ENCODE measurements at places on chromosomes 12 and 14. TPM values are rescaled to one million over a fixed set of nuclear protein-coding genes. Genes with fewer than 3 reads are reported as not detected.

- no peaks in the 10 kb centered on the region for H3K4me1 ChIP-seq
- no peaks in the 10 kb centered on the region for H3K27me3 ChIP-seq
- no peaks in the 10 kb centered on the region for H3K36me3 ChIP-seq
- H3K4me3 ChIP-seq, result no peak overlapping the region
Measured at GRCh38 chr14:96705422-96706092, 91.6 kb upstream of the VRK1 start.

DNA sequence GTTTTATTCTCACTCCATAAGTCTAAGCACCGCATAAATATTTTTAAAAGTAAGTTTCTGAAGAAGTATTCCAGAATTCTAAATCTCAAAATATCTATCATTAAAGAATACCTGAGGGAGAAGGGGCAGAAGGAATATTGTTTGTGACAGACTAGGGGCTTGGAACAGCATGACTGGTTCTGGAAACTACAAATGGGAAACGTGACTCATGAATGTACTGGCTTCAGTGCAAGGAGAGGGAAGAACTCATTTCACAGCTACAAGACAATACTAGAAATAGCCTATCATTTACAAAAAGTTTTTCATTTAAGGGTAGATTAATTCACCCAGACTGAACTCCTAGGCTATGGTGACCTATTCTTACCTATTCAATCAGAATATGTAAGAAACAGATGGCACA, 121.3 kb downstream of the SLC25A21 start:
- no peak overlapping the region for H3K4me3 ChIP-seq
- no peaks in the 10 kb centered on the region for H3K4me1 ChIP-seq
- H3K36me3 ChIP-seq, result no peaks in the 10 kb centered on the region
- peaks cover 5% of the 10 kb centered on the region for H3K27me3 ChIP-seq

GRCh38 chr12:24460099-24460498, 488.8 kb downstream of the BCAT1 start:
- no peaks in the 10 kb centered on the region for H3K27me3 ChIP-seq
- DNase-seq, result no peak
- H3K36me3 ChIP-seq, result no peaks in the 10 kb centered on the region

- H3K27ac ChIP-seq, result no peak overlapping the region
- H3K27me3 ChIP-seq, result peaks cover 8% of the 10 kb centered on the region
- DNase-seq, result no peak
- H3K36me3 ChIP-seq, result no peaks in the 10 kb centered on the region
- no peak overlapping the region for H3K4me3 ChIP-seq
- peaks cover 13% of the 10 kb centered on the region for H3K4me1 ChIP-seq
Measured at GRCh38 chr12:119322301-119322723, 12.2 kb upstream of the CCDC60 start.

DAO gene
- not detected for total RNA-seq

DNA sequence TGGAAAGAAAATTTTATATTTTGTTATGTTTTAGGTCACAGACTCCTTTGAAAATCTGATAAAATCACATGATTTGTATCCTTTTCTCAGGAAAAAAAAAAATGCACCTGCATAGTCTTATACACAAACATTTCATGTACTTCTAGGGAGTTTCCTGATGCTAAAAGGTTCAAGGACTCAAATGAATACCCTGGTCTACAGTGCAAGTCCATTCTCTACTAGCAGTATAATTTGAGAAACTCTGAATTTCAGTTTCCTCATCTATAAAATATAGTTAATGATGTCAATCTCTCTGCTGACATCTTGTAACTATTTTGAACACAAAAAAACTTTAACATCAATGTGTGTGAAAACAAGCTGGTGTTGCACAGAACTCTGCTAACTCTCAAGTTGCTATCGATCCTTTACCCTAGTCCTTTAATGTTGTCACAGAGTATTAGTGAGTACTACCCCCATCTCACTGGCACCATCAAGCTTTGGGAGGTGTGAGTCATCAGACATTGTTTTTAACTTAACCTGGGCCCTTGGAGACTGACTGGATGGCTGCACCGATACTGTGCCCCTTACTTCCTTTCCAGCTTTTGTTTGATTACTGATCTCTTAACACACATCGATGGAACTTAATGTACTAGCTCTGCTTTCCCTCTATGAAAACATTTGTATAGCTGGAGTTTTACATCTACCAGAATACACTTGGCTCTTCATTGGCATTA, 251.9 kb upstream of the SOX5 start:
- peaks cover 5% of the 10 kb centered on the region for H3K36me3 ChIP-seq
- H3K27me3 ChIP-seq, result no peaks in the 10 kb centered on the region
- no peak overlapping the region for H3K27ac ChIP-seq
- H3K4me1 ChIP-seq, result peaks cover 7% of the 10 kb centered on the region
- DNase-seq, result no peak

TSPAN9 gene
- total RNA-seq, result 142 TPM

GRCh38 chr12:132493482-132494178, 3.7 kb downstream of the FBRSL1 start:
- no peaks in the 10 kb centered on the region for H3K36me3 ChIP-seq
- H3K4me1 ChIP-seq, result peaks cover 18% of the 10 kb centered on the region
- H3K27ac ChIP-seq, result peak overlapping the region; percentile 48
- peak overlapping the region; percentile 74 for H3K4me3 ChIP-seq
- no peak for DNase-seq

- H3K4me1 ChIP-seq, result no peaks in the 10 kb centered on the region
- no peak overlapping the region for H3K27ac ChIP-seq
- no peak for DNase-seq
- H3K4me3 ChIP-seq, result no peak overlapping the region
- peaks cover 4% of the 10 kb centered on the region for H3K27me3 ChIP-seq
- H3K36me3 ChIP-seq, result peaks cover 16% of the 10 kb centered on the region
Measured at GRCh38 chr14:56632195-56632594, 52.6 kb downstream of the TMEM260 start.

DNA sequence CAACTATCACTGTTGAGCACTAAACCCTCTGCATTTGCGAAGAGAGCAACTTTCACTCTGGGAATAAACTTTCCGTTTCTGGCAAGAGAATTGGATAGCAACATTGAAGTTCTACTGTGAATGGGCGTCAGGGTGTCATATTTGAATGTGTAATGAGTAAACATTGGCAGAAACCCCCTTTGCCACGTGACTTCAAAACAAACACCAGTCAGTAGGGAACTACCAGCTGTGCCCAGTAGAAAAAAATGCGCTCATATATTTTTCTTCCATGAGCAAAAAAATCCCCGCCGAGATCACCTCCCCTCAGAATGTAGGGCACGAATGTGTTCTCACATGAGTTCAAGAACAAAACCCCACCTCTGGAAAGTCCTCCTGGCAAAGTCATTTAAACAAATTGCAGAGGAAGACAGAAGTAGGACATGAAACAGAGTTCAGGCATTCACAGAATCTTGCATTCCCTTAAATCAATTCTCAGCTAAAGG, 80.6 kb downstream of the BTG1 start:
- no peak overlapping the region for H3K4me3 ChIP-seq
- H3K4me1 ChIP-seq, result peaks cover 2% of the 10 kb centered on the region
- no peak for DNase-seq

DNA sequence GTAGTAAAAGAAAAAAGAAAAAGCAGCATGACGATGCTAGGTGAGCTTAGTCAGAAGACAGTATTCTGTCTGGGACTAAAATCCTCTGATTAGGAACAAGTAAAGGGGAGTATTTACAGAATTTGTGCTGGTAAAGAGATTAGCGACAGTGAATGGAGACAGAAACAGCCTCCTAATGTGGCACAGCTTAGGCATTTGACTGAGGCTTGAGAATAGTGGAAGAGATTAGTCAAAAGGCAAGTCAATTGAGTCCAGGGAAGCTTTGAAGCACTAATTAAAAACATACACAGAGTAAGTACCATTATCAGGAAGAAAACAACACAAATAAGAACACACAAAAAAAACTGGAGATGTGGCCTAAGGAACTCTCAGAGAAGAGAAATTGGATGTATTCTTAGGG, 131.9 kb upstream of the CLEC14A start:
- no peaks in the 10 kb centered on the region for H3K27me3 ChIP-seq
- H3K4me1 ChIP-seq, result peaks cover 7% of the 10 kb centered on the region
- no peak overlapping the region for H3K27ac ChIP-seq
- no peak overlapping the region for H3K4me3 ChIP-seq
- H3K36me3 ChIP-seq, result no peaks in the 10 kb centered on the region

DNA sequence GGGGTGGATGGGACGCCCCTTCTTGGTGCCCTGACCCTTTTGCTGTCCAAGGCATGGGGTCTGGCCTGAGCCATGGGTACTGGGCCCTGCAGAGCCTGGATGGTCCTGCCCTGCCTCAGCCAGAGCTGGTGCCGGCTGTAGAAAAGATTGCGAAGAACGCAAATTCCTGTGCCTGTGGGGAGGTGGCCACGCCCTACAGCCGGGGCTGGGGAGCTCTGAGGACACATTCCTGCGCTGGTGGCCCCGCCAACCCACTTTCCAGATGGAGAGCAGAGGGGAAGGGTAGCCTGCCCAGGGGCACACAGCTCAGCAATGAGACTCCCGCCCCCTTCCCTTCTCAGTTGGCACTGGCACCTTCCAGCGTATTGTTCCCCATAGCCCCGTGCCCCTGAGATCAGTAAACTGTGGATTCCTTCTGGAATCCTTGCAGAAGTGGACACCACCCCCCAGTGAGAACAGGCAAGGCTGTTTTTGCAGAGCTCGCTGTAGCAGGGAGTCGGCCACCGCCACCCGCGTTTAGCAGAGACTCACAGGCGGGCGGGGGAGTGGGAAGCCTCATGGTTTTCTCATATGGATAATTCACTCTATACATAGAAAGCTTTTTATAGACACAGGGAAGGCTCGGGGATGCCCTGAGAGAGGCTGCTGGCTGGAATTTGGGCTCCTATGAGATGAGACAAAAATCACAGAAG, 8.6 kb downstream of the INF2 start:
- peaks cover 5% of the 10 kb centered on the region for H3K27me3 ChIP-seq
- no peaks in the 10 kb centered on the region for H3K4me1 ChIP-seq
- H3K4me3 ChIP-seq, result no peak overlapping the region
- no peak overlapping the region for H3K27ac ChIP-seq

DNA sequence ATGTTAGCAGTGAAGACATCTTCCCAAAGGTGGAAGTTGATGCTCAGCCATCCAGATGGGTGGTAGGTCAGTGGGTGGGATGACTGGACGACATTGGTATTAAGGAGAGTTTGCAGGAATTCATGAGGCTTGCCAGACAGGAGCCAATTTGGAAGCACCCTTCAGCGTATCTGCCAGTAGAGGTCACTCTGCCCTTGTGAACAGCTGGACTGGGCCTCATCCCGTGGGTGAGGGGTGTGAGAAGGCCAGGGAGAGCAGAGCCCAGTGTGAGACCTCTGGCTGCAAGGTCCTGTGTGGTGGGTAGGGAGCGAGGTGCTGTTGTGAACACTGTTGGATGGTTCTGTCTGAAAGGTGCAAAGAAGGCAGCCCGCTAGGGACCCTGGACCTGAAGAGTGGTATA, 37.7 kb downstream of the SLC5A8 start:
- no peaks in the 10 kb centered on the region for H3K36me3 ChIP-seq
- no peak overlapping the region for H3K4me3 ChIP-seq
- no peak overlapping the region for H3K27ac ChIP-seq
- H3K4me1 ChIP-seq, result no peaks in the 10 kb centered on the region

MANSC1 gene
- total RNA-seq, result 2.0 TPM

DNA sequence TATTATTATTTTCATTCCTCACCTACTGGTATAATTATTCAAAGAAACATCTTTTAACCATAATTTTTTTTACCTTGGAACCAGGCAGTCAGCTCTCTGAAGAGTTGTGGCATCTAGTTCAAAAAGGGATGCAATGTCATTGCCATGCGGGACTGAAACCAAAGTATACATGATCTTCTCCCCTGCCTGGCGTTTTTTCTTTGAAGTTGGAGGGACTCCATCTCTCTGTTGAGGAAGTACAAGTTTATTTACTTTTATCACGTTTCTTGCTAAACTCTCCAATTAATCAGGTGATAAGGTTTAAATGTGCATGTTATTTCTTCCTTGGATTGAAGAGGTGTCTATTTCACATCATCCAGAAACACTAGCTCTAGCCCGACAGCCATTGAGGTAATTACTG, 146.6 kb downstream of the ITPR2 start:
- no peak for DNase-seq
- H3K4me3 ChIP-seq, result no peak overlapping the region
- H3K27me3 ChIP-seq, result no peaks in the 10 kb centered on the region
- H3K4me1 ChIP-seq, result no peaks in the 10 kb centered on the region
- peaks cover 5% of the 10 kb centered on the region for H3K36me3 ChIP-seq

- peaks cover 35% of the 10 kb centered on the region for H3K27me3 ChIP-seq
- H3K36me3 ChIP-seq, result no peaks in the 10 kb centered on the region
- H3K4me3 ChIP-seq, result no peak overlapping the region
Measured at GRCh38 chr12:113077859-113078255, 21.3 kb downstream of the DTX1 start.

DYRK2 gene
- total RNA-seq, result 70.9 TPM

All from glutamatergic neuron (in vitro differentiated cells).